Activated CD4-positive, alpha-beta T cell treated with anti-CD3 and anti-CD28 coated beads, Interleukin-2, Interleukin-4, amounts not matched to agents 100 ng/mL and 50 ng/mL, durations not matched to agents 16 hours and 8 hours (primary cell): ENCODE measurements at places on chromosomes 1 and 21.
A peak's percentile ranks its signal among the peaks of the same experiment; 100 is the strongest.

DNA sequence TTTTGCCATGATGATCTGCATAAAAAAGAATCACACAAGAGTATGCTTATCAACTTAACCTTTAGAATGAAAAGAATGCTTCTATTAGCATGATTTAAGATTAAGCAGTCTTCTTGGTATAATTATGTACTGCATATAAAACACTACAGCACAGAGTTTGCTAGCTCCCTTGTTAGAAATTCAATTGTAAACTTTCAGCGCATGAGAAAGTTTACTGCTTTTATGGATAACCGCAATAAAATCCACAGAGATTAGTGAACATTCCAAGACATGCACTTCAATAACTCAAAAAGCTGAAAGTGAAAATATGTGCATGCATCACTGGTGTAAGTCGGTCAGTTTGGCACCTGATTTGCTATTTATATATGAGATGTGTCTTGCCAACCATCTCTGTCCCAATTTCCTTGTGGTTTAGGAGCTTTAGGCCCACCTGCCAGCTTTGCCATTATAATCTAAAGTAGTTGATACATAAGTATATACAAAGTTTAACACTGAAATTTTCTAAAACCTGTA is 16.9 kb downstream of the CCT8 start:
- no peak for DNase-seq

DNA sequence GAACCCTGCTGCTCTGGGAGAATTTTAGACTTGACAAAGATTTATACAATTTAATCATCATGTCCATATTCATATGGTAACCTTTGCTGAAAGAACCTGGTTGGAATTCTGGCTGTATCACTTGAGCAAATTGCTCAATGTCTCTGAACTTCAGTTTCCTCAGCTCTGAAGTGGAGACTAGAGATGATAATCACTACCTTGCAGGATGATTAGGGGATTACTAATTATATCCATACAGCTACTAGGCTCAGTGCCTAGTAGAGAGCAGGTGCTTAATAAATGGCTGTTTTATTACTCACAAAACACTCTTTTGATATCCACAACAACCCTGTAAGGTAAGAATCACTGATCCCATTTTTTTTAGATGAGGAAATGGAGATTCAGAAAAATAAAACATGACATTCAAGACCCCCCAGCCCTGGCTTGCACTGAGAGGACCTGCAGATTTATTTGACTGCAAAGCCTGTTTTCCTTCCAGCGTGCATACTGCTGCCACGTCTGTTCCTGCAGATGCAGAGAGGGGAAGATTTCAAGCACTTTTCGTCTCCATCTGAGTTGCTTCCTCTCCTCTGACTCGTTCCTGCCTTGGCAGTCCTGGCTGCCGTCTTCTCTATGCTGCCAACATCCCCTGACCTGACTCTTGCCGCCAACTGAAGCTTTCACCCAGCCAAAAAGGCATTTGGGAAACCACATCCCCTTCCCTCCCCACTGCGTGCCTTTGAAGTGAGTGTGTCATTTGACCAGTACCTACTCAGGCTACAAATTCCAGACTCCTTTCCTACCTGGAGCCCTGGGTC is 203.0 kb downstream of the PLPP3 start:
- DNase-seq, result no peak

- DNase-seq, result no peak
Measured at GRCh38 chr1:44507490-44508396, 102.7 kb downstream of the RNF220 start.

GRCh38 chr21:17775431-17776126 is 43.6 kb downstream of the C21orf91 start:
- DNase-seq, result peak; percentile 51

GRCh38 chr1:104780470-104781078 is 1030.9 kb downstream of the AMY1C start:
- DNase-seq, result peak; percentile 25

DNA sequence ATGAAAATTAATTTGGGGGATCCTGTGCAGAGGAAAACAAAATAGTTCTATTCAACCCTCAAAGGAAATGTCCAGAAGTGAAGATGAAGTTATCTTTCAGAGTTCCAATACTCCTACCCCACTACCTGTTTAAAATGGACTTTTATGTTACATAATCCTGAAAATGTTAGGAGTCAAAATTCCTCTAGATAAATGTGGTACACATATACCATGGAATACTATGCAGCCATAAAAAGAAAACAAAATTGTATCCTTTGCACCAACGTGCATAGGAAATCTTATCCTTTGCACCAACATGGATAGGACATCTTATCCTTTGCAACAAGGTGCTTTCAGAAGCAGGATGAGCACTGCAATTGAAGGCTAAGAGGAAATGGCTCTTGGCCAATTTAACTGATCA is 245.2 kb downstream of the LTN1 start:
- DNase-seq, result no peak

DNA sequence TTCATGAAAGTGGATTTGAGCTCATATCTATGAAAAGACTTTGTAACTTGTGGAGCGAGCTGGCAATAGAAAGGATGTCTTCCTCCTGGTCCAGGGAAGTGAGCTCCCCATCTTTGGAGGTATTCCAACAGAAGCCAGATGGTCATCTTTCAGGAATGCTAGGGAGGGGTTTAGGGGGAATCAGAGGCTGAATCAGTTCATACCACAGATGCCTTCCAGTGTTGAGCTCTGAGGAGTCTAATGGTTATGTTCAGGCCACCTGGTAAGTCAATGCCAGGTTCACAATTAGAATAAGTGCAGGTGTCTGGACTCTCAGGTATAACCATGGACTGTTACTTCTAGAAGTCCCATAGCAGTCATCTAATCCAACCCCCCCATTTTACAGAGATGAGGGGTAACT is 119.1 kb downstream of the ACTL8 start:
- DNase-seq, result no peak
